ENCODE measurements at places on chromosomes 7 and 10. TPM values are rescaled to one million over a fixed set of nuclear protein-coding genes. Genes with fewer than 3 reads are reported as not detected.

DNA sequence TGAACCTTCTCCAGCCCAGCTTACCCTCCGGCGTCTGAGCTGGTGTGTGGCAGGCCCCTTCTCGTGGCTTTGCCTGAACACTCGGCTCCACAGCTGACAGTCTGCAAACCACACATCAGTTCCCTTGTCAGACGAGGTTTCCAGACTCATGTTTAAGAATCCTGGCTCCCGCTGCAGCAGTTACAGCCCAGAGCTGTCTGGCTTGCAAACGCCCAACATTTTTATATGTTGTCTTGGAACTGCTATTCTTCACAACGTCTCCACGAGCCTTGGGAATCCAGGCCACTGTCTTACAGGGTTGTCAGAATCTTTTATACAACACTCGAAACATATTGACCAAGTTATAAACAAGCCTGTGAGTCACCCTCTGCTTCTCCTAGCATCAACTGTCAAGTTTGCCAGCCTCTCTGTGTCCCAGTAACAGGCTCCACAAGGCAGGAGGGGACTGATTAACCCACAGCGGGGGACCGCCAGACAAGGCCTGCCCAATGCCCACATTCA, 68.1 kb downstream of the TNS3 start:
- DNase-seq = no peak

DNA sequence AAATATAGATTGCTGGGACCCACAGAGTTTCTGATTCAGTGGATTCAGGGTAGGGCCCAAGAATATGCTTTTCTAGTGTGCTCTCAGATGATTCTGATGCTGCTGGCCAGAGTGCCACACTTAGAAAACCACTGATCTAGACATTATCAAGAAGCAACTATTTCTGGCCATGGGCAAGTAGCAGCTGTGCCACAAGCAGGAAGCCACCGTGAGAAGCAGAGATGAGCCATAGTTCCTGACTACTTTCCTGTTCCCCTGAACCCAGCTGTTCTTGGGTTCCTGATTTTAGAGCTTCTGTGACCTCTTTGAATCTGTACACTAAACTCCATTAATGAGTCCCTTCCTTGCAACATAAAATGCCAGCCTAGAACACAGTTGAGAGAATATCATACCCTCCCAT, 38.1 kb upstream of the PIK3AP1 start:
- no peak for DNase-seq

DNA sequence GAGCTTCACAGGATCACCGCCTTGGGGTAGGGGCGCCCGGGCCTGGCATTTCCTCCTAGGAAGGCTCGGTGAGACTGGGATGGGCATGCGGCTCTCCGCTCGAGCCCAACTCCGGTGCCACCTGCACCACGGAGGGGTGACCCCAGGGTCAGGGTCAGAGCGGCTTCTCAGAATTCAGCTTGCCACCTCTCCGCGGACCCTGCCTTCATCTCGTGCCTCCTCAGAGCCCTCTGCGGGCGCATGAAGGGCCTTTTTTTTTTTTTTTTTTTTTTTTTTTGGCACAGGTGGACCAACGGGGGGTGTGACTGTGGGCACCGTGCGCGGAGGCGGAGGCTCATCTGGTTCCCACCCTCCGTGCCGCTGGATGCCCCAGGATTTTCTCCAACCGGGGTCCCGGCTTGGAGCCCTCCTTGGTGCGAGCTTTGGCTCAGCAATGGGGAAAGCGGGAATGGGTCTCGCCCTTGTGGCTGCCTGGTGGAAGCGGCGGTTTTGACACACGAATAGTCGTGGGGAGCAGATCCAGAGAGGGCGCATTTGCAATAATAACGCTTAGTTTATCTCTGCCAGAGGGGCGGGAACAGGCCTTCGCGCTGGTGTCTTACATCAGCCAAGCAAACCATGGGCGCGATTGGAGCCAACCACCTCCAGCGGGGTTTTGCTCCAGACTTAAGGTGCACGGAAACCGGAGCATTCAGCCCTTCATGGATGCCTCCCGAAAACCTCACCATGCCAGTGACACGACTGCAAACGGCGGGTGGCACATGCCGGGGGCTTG, 5.0 kb upstream of the TNRC18 start:
- no peak for DNase-seq

The TUBAL3 gene
- 0.40 TPM for total RNA-seq

The FAM180A gene
- 25.1 TPM for total RNA-seq

Data from cardiac septum (tissue), 1 donor.